GM13977 (cell line): ENCODE measurements at places on chromosomes 1 and 21.

DNA sequence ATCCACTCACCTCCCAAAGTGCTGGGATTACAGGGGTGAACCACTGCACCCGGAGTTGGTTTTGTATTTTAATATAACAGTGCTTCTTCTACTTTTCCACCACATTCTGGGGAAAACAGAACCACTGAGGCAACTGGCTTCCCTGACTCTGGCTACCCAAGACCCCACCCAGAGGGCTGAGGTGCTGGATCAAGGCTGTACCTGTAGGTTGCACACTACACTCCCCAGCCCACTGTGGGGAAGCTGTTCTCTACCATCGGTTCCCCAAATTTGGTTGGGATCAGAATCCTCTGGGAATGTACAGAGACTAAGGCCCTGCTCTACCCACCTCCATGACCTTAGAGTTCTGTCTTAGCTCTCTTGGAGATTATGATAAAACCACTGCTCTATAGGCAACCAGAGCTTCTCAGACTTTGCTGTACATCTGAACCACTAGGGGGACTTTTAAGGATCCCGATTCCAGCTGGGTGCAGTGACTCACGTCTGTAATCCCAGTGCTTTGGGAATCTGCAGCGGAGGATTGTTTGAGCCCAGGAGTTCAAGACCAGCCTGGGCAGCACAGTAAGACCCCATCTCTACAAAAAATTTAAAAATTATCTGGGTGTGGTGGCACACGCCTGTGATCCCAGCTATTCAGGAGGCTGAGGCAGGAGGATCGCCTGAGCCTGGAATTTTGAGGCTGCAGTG lies 51.6 kb downstream of the GNG4 start:
- DNase-seq = no peak

- DNase-seq = no peak
Observed at GRCh38 chr1:78279051-78279450, 211.7 kb upstream of the PTGFR start.

DNA sequence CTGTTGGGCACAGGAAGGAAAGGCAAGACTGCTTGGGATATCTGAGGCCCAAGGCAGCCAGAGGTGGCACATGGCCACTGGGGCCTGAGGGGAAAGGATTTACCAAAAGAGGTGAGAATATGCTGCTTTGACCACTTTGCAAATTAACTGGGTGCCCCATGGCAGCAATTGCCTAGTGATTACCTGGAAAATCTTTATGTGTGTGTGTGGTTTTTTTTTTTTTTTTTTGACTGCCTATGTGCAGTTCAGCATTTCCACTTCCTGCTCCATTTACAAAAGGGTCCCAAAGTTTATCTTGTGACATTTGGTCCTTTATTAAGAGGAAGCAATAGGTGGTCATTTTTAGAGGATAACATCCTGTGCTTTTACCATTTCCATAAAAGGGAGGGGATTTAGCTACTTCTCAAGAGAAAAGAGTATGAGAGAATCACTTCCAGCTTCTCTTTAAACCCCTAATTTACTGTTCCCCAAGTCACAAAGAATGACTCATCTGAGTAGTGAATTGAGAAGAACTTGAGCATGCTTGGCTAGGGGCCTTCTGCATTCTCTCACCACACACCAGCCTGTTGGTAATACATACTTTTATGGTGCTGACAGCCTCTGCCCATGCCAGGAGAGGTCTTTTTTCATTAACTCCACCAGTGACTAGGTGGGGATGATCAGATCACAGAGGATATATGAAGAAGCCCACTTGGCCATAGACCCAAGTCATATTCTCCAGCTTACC lies 52.1 kb downstream of the SYDE2 start:
- peak; percentile 43 for DNase-seq

- no peak for DNase-seq
Observed at GRCh38 chr1:30670240-30671060, 52.9 kb downstream of the MATN1 start.

DNA sequence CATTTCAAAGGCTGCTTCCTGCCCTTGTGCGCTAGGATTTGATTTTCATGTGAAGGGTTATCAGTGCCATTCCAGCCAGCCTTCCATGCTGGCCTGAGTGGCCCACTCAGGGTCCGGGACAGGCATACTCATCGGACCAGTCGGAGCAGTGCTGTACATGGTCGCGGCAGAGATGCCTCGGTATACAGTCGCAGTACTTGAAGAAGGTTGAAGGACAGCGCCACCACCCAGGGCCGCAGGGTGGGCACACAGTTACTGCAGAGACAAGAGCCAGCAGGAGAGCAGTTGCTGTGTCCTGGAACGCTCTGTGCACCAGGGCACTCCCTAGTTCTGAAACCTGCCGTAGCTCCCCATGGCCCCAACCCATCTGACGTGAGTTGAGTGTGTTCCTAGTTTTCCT lies 9.1 kb downstream of the LDLRAD1 start:
- DNase-seq = no peak
